ENCODE measurements at places on chromosomes 4 and X.

- DNase-seq: no peak
Observed at GRCh38 chr4:17194586-17194985, 296.1 kb upstream of the LDB2 start.

DNA sequence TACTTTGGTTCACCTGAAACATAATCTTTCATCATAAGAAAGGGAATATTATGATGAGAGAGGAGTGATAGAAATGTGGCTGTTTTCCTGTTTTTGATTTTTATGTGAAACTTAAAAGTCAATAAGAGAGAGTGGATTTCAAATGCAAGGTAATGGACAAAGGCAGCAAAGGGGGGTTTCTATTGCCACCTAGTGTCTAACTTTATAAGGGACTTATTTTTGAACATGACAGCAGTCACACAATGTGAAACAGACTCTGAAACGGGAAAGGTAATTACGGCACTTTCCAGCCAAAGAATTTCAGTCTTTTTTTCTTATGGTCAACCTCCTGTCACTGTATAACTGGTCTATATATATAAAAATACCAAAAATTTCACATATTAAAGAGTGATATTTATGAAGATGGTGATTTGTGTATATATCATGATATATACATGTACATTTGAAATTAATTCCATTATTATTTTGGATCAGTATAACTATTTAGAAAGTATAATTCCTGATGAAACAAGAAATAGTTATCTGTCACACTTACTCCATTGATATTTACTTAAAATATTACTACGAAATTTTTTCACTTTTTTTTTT, 127.1 kb downstream of the FBXO8 start:
- no peak for DNase-seq

GRCh38 chrX:116961872-116962582, 499.3 kb upstream of the CT83 start:
- no peak for DNase-seq

DNA sequence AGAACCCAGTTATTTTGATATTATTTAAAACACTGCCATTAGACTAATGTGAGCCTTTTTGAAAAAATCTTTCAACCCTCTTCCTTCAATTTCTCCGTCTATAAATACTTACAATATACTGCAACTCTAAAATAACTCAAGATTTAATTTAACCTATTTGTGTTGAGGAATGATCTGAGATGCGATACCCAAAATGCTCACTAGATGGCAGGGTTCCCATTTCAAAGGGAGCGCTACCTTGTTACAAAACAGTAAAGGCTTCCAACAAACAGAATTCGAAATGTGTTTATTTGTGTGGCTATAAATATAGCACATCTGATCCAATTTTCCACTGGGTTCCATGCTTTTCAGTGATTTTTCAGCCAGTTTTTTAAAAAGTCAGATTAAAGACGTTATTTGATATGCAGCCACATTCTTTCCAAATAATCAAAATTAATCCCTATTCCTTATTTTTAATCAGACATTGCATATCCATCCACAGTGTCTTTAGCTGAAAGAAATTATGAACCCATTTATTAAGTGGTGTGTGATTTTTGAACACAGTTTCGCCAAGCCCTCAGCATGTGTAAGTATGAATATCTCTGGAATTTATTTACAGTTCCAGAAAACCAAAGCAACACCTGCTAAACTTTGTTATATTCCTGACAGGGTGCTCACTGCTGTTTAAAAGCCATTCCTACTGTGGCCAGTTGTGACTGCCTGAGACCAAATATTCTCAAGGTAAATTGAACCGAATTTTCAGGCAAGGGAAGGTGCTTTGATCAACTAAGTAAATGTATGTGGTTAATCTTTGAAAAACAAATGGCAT, 668.0 kb upstream of the LCORL start:
- DNase-seq: no peak

GRCh38 chr4:153409412-153409811, 56.7 kb upstream of the TMEM131L start:
- no peak for DNase-seq

DNA sequence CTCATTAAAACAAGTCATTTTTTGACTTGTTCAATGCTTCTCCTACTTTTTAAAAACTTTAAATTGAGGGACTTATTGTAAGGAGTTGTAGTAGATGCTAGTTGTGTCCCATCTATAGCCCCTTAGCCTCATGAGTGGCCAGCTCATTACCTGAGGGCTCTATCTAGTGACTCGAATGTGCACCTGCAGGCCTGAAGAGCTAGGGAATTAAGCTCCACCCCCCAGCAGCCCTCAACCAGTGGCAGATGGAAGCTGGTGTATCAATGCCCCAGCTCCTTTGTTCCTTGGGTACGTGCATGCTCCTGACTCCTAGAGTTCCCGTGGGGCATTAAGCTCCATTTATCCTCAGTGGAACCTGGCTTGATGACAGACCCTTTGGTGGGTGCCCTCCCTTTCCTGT, 146.7 kb upstream of the FAM9B start:
- DNase-seq: no peak

DNA sequence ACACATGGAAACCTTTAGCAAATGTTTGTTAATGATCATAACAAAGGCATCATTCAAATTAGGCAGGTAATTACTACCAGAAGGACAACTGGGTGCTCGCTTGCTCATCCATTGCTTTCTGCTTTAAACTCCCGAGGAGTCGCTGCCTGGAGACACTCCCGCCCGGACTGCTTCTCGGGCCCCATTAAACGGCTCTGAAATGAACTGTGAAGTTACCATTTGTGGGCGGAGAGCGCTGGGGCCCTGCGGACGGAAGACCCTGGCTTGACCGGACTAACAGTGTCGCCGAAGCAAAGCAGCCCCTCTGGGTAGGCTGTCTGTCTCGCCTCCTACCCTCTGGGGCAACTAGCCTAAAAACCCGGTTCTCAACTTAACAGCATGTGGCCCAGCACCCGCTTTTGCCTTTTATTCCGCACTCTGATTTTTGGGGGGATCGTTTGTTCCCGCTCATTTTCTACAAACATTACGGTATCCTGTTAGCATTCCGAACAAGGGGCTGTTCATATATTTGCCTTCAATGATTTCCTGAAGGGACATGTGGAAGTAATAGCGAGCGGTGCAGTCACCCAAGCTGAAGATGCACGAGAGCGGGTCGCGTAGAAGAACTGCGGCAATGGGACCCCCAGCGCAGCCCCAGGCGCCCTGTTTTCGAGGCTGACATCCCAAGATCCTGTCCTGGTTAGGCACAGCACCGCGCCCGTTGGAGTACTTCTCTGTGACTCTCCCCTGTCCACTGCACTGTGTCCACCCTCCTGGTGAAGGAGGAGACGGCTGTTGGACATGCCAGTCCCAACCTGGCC, 1.6 kb upstream of the PDGFRA start:
- DNase-seq: no peak

DNA sequence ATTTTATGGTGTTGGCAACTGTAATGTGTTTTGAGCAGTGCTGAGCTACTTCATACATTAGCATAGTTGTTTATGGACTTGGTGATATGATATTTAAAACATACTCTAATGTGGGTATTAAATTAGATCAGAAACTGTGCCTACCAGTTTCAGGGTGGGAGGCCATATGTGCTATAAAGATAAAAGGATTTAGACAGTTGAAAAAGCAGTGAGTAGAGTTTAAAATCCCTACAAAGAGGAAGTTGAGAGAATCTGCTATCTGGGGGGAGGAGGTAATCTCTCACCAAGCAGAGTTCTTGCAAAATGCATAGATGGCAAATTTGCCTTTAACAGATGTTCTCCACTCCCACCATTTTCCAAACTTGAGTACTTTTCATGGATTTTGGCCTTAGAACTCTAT, 154.5 kb downstream of the SPOCK3 start:
- no peak for DNase-seq

GRCh38 chrX:94455782-94456181, 781.8 kb downstream of the FAM133A start:
- DNase-seq: no peak

DNA sequence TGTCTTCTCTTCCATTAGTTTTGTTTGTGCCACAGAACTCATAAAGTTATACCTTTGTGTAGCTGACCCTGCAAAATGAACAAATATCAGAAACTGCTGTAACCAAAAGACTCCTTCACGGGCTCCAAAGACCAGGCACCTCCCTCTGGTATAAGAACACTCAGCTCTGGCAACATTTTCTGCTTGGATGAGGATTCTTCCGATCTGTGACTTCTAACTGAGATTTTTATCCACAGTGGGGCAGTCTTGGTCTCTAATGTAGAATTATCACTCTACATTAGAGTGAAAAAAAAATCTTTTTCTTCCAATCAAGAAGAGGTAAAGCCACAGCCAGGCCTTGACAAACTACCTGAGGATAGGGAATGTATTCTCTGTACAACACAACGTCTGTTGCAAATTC, 38.5 kb upstream of the PRSS48 start:
- DNase-seq: no peak

GRCh38 chrX:39720945-39721344, 376.8 kb downstream of the BCOR start:
- no peak for DNase-seq

DNA sequence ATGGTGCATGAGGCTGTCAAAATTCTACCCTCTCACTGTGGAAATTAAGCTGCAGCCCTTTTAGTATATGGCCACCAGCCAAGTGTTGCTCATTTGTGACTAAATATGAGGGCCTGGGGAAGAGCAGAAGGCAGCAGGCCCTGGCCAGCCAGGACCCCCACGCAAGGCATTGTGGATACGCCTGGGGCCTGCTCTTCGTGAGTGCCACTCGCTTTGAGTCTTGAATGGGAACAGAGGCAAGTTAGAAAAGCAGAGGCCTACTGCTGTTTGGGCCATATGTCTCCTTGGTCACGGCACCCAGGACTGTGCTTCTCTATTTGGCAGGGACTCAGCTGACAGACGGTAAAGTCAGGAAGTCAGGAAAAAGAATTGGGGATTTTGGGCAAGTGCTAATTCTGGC, 10.9 kb downstream of the RTL5 start:
- no peak for DNase-seq

DNA sequence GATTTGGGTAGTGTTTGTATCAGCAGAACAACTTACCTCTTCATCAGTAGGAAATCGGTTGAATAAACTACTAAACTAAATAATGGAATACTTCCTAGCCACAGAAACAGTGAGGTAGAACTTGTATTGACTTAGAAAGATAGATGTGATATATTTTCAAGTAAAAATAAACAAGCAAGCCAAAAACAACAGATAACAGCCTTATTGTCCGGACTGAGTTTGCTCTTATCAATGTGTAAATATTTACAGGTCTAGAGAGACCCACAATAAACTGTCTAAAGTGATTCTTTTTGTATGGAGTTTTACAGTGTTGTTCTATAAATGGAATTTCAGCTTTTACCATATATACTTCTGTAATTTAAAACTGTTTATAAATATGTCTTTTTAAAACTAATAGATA, 721.8 kb downstream of the ADGRL3 start:
- no peak for DNase-seq

DNA sequence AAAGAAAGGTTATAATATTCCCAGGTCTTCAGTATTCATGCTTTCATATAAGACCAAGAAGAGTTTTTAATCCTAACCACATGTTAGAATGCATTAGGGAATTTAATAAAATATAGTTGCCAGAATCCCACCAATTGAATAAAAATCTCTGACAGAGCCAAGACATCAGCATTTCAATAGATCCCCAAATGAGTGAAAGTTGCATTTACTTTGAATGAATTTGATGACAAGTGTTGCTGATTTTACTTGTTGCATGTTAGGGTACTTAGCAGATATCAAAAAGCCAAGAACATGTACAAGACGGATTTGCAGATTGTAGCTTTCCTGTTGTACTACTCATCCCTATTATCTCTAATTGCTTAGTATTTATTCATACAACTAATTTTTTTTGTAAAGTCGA, 39.9 kb upstream of the PRR27 start:
- no peak for DNase-seq

GRCh38 chr4:55087009-55087912, 38.1 kb downstream of the KDR start:
- DNase-seq: no peak

- no peak for DNase-seq
Observed at GRCh38 chrX:1925053-1925481, 310.2 kb downstream of the ASMT start.

GRCh38 chr4:73715659-73716058, 24.7 kb upstream of the CXCL8 start:
- no peak for DNase-seq

GRCh38 chr4:38939165-38939564, 71.6 kb downstream of the FAM114A1 start:
- no peak for DNase-seq

DNA sequence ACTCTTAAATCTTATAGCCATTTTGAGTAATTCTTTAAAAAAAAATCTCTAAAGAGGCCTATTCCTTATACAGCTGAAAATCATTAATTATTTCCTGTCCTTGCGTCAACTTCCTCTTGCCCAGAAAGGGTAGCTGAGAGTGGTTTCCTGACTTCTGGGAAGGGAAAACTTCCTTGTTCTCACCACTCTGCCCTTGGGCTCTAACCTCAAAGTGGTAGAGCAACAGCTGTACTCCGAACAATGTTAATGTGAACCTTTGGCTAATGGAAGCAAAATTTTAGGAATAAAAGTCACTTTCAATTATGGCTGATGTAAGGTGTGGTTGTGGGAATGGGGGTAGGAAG, 15.3 kb downstream of the KLHL2 start:
- no peak for DNase-seq

DNA sequence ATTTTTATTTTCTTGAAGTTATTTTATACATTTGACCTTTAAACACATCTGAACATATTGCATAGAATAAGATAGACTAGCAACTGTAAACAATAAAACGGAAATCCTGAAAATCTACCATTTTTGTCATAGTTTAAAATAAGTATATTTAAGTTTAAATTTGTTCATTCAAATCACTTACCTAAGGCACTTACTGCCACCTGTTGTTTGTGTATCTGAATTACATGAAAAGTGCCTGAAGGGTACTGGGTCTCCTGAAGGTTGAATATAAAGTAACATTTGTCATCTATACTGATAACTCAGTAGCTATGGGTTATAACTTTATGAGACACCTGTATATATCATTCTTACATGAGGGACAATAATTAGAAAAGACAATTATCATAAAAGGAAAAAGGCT, 38.6 kb downstream of the TRPC5 start:
- no peak for DNase-seq

GRCh38 chr4:140359562-140360427, 13.7 kb upstream of the SCOC start:
- peak; percentile 57 for DNase-seq

DNA sequence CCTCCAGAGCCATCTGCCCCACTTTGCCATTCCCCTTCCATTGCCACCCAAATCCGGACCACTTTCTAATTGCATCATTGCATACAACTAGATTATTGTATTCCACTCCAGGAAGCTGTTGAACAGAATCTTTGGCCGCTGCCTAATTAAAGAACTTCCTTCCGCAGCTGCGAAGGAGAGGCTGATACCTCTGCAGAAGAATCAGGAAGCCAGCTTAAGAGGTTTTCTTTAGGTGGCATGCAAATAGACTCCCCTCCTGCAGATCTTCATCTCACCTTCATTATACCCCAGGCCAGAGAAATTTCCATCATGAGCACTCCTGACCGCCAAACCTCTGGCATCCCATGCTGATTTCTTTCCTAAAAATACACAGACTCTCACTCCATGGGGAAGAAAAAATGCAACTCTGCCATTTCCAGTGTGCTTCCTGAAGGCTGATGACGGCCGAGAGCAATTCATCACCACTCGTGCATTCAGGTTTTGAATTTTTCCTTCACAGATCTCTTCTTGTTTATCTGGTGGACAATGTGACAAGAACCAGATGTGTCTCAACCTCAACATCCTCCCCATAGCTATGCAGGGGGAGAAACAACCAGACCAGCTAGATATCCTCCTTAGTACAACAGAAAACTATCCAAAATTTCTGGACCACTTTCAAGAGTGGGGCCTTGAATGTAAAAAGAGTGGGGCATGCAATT, 31.2 kb downstream of the LGI2 start:
- no peak for DNase-seq

Measured in activated T-helper 1 cell treated with anti-CD3 and anti-CD28 coated beads, Interleukin-2, amount 50 U/mL, for 16 hours (primary cell).